ENCODE measurements at places on chromosomes 13 and 19.
A peak's percentile ranks its signal among the peaks of the same experiment; 100 is the strongest.

- peak; percentile 22 for DNase-seq
These were observed 566 bp downstream of the TIMM13 start for GRCh38 chr19:2426611-2427428.

- no peak for DNase-seq
These were observed 464.6 kb downstream of the FGF9 start for GRCh38 chr13:22135446-22135845.

- no peak for DNase-seq
These were observed 12.5 kb downstream of the GJB6 start for GRCh38 chr13:20219577-20219976.

DNA sequence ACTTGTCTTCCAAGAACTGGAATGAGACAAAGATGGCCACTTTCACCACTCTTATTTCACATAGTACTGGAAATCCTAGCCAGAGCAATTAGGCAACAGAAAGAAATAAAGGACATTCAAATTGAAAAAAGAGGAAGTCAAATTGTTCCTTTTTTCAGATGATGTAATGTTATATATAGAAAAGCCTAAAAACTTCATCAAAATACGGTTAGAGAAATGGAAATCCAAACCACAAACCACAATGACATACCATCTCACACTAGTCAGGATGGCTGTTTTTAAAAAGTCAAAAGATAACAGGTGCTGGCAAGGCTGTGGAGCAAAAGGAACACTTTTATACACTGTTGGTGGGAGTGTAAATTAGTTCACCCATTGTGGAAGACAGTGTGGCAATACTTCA is 113.3 kb upstream of the SPRY2 start:
- DNase-seq: no peak

GRCh38 chr13:78228211-78228610 is 309.6 kb upstream of the EDNRB start:
- DNase-seq: no peak

GRCh38 chr13:71491010-71491409 is 376.0 kb downstream of the DACH1 start:
- DNase-seq: no peak

- DNase-seq: no peak
These were observed 8.2 kb downstream of the MTIF3 start for GRCh38 chr13:27442071-27442647.

DNA sequence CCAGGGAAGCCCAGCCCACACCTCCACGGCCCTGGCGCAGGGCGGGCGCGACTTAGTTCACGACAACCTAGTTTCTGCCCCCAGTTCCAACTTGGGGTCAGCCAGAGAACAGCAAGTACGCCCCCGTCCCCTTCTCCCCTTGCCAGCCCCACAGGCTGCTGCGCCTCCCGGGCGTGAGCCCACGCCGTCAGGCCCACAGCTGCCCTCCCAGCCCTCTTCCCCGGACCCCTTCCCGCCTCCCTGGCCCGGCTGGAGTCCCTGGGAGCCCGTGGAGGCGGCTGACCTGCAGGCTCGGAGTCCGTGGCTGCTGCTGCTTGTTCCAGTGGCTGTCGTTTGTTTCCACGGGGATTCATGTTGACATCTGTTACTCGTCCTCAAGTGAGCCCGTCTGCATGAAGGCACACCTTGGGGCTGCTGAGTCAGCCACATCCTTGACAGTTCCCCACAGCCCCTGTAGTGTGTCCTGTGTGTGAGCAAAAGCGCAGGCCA is 86.0 kb downstream of the ATP11A start:
- no peak for DNase-seq

DNA sequence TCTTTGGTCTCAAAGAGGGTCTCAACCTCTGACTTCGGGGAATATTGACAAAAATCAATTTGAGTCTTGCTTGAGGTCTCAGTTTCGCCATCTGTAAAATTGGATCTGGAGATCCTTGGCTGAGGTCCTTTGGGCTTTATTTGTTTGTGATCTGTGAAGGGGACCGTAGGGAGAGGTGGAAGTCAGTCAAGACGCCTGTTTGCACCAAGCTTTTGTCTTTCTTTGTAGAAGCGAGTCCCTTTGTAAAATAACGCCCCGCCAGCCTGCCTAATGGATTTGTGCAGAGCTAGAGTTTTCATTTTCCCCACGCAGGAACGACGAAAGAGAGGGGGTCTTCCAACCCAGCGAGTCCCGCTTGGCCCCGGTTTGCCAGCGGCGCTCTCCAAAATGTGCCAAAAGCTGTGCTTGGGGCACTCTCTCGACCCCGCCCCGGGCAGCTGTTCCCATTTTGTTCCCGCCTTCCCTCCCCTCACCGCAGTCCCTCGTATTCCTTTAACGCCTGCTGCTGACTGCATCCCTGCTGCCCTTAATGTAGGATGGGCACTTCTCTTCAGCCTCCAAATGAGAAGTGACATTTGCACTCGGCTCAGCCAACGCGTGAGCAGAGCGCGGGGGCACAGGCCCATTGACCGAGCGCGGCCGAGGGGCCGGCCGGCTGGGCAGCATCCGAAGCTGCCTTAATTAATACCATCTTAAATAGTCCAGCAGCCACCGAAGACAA is 13.0 kb downstream of the ZIC5 start:
- DNase-seq: no peak

DNA sequence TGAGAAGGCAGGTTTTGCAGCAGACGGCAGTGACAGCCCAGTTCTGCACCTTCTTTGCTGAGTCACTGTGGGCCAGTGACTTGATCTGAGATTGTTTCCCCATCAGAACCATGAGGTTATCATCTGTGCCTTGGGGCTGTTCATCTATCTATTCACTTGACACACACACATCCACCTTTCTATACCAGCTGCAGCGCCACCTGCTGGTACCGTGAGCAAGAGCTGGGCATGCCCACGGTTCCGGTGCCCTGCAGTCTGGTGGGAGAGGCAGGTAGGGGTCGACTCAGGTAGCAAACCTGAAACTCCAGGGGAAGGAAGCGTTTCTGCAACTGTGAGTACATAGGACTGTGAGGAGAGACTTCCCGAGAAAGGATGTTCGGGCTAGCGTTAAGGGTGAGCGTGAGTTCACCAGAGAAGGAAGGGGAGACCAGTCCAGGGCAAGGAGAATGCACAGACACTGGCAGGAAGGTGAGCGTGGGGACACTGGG is 7.5 kb upstream of the LIN7B start:
- DNase-seq: peak; percentile 49

GRCh38 chr19:17944301-17944700 is 11.5 kb downstream of the CCDC124 start:
- no peak for DNase-seq

DNA sequence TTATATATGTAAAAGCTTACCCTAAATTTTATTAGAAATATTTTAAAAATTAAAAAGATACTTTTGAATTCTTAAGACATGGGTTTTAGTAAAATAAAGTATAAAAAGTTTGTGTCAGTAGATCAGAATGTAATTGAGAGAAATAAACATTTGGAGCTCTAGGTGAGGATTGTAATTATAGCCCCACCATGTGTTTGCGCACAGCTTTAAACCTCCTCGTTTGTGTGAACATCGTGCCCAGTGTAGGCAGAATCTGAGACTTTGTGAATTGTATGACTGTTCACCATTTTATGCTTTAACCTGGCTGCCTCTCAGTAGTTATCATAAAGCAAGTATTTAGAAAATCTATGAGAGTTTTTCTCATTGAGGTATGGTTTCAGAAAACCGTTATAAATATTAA is 29.1 kb downstream of the CUL4A start:
- no peak for DNase-seq

- no peak for DNase-seq
These were observed 1.4 kb downstream of the USP12 start for GRCh38 chr13:27170221-27170515.

GRCh38 chr19:29170554-29170953 is 42.4 kb downstream of the UQCRFS1 start:
- no peak for DNase-seq

GRCh38 chr13:92436924-92437323 is 789.7 kb upstream of the GPC6 start:
- DNase-seq: no peak

- no peak for DNase-seq
These were observed 33.3 kb upstream of the SCEL start for GRCh38 chr13:77502104-77502720.

DNA sequence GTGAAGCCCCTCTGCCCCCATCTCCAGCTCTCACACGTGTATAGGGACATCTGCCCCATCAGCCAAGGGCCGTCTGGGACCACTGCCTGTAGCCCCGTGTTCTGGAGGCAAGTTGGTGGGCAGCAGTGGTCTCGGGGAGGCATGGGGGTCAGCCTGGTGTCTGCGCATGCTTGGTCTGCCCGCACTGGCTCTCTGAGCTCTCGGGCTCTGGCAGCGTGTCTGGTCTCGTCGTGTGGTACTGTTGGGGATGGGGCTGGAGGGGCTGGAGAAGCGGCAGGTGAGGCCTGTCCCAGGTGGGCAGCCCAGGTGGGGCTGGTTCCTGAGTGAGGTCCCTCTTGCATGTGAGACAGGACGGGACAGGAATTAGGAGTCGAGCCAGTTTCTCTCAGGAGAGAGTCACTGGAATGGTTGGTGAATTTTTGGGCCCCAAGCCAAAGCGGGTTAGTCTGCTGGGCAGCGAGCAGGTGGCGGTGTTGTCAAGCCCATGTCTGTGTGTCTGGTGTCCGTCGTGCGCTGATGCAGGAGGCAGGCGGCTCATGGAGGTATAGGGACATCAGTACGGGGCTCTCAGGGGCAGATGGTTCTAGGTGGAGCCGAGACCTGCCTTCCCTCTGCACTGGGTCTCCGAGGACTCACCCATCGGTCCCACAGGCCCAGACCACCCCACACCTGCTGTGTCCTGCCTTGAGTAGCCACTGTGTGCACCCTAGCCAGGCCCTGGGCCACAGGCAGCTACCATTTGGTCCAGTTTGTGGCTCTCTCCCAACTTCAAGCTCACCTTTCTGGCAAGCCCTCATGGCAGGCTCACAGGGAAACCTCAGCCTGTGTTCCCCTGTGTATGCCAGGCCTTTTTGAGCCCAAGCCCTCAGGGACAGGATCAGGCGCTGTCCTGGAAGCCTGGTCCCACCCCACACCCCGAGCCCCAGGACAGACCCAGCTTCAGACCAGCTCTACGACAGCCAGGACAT is 18.2 kb downstream of the COMP start:
- DNase-seq: no peak

DNA sequence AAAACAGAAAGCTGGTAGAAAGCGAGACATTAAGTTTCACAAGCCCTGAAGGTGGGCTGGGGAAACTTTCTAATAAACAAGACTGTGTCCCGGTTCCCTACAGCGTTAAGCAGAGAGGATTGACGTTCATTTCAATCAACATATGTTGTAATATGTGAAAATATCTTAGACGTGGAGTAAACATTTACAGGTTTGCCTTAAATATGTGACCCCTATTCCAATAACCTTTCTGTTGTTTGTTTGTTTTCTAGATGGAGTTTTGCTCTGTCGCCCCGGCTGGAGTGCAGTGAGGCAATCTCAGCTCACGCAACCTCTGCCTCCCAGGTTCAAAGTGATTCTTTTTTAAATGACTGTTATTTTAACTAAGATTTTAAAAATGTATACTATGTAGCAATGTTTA is 526.2 kb downstream of the SUCLA2 start:
- DNase-seq: no peak

- DNase-seq: no peak
These were observed 898.3 kb upstream of the PCDH9 start for GRCh38 chr13:68128297-68128915.

DNA sequence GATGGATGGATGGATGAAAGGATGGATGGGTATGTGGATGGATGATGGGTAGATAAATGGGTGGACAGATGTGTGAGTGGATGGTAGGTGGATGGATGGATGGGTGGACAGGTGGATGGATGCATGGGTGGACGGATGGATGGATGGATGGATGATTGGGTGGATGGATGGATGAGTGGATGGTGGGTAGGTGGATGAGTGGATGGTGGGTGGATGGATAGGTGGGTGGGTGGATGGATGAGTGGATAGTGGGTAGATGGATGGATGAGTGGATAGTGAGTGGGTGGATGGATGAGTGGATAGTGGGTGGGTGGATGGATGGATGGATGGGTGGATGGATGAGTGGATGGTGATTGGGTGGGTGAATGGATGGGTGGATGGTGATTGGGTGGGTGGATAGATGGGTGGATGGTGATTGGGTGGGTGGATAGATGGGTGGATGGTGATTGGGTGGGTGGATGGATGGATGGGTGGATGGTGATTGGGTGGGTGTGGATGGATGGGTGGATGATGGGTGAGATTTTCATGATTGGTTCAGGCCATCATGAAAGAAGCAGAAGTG is 4.5 kb upstream of the RAX2 start:
- DNase-seq: no peak

DNA sequence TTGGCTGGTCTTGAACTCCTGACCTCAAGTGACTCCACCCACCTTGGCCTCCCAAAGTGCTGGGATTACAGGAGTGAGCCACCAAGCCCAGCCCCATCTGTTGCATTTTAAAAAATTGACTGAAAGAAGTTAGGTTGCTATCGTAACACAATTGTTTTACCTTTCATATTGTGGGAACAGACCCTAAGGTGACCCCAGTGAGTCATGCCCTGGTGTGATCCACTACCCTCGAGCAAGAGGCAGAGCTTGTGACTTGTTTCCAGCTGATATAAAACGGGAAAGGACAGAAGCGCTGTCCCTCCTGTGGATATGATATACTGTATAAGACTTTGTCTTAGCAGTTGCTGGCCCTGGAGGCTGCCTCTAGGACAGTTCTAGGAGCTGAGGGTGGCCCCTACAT is 308.6 kb downstream of the HS6ST3 start:
- no peak for DNase-seq

- DNase-seq: no peak
These were observed 560.6 kb upstream of the SPRY2 start for GRCh38 chr13:80901530-80901929.

- no peak for DNase-seq
These were observed 46.0 kb downstream of the C13orf46 start for GRCh38 chr13:113927661-113928581.

DNA sequence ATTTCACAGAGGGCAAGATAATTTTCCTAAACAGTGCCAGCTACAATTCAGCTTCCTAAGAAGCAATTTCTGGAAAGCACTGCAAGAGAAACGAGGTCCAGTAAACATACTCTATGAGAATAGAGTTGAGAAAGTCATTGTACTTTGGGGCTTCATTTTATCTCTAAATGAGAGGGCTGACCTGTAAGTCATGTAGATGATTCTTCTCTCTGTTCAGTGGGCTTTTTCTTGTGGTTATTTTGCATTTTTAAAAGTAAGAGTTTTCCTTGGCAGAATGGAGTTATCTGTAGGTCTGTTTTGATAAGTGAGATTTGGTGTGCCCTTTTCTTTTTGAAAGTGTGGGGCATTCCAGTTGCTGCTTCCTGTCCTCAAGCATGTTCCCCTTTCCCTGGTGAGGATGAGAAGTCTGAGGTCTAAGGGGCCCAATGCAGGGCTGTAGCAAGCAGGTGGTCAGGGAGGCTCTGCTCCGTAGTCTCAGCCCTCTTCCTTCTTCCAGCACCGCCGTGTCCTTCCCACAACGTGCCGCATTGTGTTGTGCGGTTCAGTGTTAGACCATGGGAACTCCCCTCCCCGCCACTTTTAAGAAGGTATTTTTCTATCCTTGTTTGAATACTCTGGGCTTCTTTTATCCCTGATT is 86.3 kb downstream of the ARHGEF7 start:
- no peak for DNase-seq

DNA sequence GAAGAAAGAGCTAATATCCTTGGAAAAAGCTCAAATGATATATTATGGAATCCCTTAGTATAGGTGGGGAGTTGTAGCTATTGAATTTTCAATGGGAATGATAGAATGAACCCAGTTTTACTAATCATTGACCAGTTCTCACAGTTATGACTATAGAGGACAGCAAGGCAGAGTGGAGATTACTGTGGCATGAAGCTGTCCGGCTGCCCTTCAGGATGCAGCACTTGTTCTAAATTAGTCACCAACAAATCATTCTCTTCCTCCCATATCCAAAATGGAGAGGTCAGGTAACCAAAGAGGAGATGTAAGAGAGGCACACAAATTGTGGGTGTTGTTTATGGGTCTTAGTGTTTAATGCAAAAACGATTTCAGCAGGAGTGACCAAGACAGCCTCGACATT is 1490.0 kb upstream of the MIR17HG start:
- no peak for DNase-seq

Data from stimulated activated CD4-positive, alpha-beta T cell treated with anti-CD3 and anti-CD28 coated beads, Interleukin-1b, Interleukin-23, amount 100 ng/mL, for 1 hour (primary cell).